ENCODE measurements at places on chromosomes 16 and 17. TPM values are rescaled to one million over a fixed set of nuclear protein-coding genes. Genes with fewer than 3 reads are reported as not detected.

DNA sequence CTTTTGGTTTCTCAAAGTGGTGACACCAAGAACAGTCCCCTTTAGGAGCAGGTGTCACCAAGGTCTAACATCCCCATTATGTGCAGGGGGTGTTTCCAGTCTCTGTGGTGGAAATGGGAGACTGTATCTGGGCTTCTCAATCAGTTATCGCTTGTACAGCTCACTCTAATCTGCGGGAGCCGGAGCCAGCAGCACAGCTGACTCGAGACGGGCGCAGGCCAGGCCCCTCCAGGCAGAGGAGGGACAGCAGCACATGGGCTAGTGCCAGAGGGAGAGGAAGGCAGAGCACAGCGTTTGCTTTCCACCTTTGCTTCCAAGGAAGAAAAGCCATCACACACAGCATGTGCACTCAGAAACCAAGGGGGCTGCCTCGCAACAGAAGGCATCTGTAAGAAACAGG, 91.2 kb upstream of the CREBBP start:
- no peaks in the 10 kb centered on the region for H3K27me3 ChIP-seq
- no peak for DNase-seq
- H3K27ac ChIP-seq: no peak overlapping the region
- H3K36me3 ChIP-seq: peaks cover 6% of the 10 kb centered on the region
- H3K4me3 ChIP-seq: no peak overlapping the region

GRCh38 chr17:62671553-62671952, 44.1 kb downstream of the MRC2 start:
- no peak overlapping the region for H3K4me3 ChIP-seq
- DNase-seq: no peak
- no peaks in the 10 kb centered on the region for H3K36me3 ChIP-seq
- peaks cover 9% of the 10 kb centered on the region for H3K4me1 ChIP-seq

Gene GH1
- total RNA-seq: not detected

Gene BAIAP3
- total RNA-seq: 0.12 TPM

Gene TP53TG3D
- 0.66 TPM for total RNA-seq

Gene TEX14
- total RNA-seq: 0.14 TPM

DNA sequence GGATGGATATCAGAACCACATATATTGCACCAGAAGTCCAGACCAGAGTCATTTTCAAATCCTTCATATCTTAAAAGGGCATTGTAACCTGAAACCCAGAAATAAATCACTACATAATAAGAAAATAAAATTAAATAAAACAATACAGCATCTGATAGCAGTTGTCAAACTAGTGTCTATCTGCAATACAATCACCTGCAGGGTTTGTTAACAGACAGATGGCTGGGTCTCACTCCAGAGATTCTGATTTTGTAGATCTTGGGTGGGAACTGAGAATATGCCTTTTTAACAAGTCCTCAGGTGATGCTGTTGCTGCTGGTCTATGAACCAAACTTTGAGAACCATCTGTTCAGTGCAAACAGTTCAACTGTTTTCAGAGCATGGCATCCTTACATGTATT, 37.6 kb downstream of the NME2 start:
- H3K4me1 ChIP-seq: no peaks in the 10 kb centered on the region
- no peak for DNase-seq
- peaks cover 4% of the 10 kb centered on the region for H3K36me3 ChIP-seq
- H3K27ac ChIP-seq: no peak overlapping the region
- H3K4me3 ChIP-seq: no peak overlapping the region

DNA sequence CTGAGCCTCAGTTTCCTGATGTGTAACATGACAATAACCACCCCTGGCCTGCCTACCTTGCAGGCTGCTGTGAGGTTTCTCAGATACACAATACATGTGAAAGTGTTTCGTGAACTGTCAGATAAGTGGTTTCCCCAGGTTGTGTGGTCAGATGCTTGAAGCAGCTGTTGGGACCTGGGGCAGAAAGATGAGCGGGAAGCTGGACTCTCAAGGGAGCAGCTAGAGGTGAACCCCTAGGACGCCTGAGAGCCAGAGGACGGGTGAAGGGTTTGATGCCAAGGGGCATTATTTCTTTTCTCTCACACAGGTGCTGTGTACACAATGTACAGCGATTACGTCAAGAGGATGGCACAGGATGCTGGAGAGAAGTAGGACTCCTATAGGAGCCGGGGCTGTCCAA, 2.3 kb downstream of the HIGD1B start:
- H3K27me3 ChIP-seq: no peaks in the 10 kb centered on the region
- H3K4me3 ChIP-seq: no peak overlapping the region
- no peak overlapping the region for H3K27ac ChIP-seq
- H3K36me3 ChIP-seq: peaks cover 15% of the 10 kb centered on the region

- no peak for DNase-seq
- H3K27me3 ChIP-seq: no peaks in the 10 kb centered on the region
- no peak overlapping the region for H3K27ac ChIP-seq
- no peak overlapping the region for H3K4me3 ChIP-seq
These were observed 6.7 kb downstream of the PITPNA start for GRCh38 chr17:1555651-1556471.

GRCh38 chr16:1263591-1264344, 7.9 kb downstream of the TPSD1 start:
- H3K27ac ChIP-seq: no peak overlapping the region
- DNase-seq: no peak
- peaks cover 27% of the 10 kb centered on the region for H3K27me3 ChIP-seq

- H3K4me1 ChIP-seq: peaks cover 15% of the 10 kb centered on the region
- no peak within 1 kb of the TSS for H3K4me3 ChIP-seq
- H3K27ac ChIP-seq: no peak within 1 kb of the TSS
- no peaks in the 10 kb centered on the region for H3K27me3 ChIP-seq
- peak; percentile 91 for DNase-seq
- H3K36me3 ChIP-seq: peaks cover 9% of the 10 kb centered on the region
These were observed at the start of gene PRR11 for GRCh38 chr17:59155439-59156177. Gene PRR11 (plus strand): TSS chr17:59155746. CDS start chr17:59169753, 14,007 bp downstream.

DNA sequence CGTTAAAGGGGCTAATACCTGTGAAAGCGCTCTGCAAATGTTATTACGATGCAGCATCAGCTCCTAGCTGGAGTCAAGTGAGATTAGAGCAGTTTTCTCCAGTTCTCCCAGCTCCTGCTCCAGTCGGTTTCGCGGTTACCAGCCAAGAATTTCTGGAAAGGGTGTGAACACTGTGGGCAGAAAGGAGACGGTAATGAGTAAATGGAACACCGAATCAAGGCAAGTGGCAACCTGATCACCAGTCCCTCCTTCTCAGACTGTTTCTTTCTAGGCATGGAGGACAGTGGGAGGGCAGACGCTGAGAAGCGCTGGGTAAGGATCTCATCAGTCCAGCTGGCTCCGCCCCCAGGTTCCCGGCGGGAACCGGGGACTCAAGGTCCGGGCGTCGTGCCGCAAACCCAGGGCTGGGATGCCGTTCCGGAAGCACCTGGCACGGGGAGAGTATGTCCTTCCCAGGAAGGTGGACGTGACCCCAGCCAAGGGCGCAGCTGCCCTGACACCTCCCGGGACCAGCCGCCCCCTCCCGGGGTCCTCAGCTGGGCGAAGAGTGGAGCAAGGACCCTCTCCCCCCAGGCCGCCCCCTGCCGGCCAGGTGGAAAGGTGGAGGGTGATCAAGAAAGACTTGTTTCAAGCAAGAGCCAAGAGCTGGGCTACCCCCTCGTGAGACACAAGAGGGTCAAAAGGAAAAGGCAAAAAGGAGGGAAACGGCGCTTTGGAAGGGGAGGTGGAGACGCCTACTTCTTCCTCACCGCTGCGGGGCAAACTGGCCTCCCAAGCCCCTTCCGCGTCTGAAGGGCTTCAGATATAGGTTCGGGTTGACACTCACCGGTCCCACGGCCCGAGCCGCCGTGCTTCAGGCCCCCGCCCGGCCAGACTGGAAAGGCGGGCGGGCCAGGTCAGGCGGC, 481 bp downstream of the MYO19 start:
- H3K27me3 ChIP-seq: no peaks in the 10 kb centered on the region
- DNase-seq: peak; percentile 52
- H3K36me3 ChIP-seq: peaks cover 48% of the 10 kb centered on the region
- peak overlapping the region; percentile 97 for H3K4me3 ChIP-seq

GRCh38 chr17:30886187-30886586, 19.9 kb downstream of the TEFM start:
- no peaks in the 10 kb centered on the region for H3K27me3 ChIP-seq
- DNase-seq: no peak
- no peak overlapping the region for H3K27ac ChIP-seq
- H3K4me1 ChIP-seq: no peaks in the 10 kb centered on the region
- H3K4me3 ChIP-seq: no peak overlapping the region

DNA sequence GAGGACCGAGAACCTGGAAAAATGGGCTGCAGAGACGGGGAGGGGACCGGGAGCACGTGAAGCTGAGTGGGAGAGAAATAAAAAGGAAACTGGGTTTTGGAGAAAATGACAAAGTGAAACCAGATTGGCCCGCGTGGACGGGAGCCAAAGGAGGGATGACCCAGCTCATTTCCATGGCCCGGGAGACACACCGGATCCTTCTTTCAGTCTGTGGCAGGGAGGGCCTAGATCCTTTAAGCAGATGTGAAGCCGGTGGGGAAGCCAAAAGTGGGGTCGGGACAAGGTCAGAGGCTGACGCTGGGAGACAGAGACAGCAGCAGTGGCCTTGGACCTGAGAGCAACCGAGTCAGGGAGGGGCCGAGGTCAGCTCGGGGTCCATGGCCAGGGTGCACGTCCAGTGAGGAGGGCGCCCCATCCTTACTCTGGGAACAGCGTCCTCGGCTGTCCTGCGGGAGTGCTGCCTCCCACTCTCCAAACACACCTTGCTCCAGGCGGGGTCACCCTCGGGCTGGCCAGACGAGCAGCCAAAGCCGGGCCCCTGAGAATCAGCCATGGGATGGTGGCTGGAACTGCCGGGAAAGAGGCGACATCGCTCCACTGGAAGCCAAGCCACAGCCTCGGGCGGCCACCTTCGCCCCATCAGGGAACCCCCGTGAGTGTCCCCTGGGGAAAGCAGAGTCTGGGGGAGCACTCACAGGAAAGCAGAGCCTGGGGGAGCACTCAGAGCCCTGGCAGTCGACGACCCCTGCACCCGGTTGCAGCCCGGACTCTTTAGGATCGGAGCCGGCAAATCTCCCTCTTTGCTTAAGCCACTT, 17.3 kb downstream of the CA5A start:
- no peaks in the 10 kb centered on the region for H3K36me3 ChIP-seq
- no peak for DNase-seq
- H3K4me3 ChIP-seq: no peak overlapping the region
- no peaks in the 10 kb centered on the region for H3K4me1 ChIP-seq
- H3K27ac ChIP-seq: no peak overlapping the region

Gene TSPAN10
- 0.19 TPM for total RNA-seq

DNA sequence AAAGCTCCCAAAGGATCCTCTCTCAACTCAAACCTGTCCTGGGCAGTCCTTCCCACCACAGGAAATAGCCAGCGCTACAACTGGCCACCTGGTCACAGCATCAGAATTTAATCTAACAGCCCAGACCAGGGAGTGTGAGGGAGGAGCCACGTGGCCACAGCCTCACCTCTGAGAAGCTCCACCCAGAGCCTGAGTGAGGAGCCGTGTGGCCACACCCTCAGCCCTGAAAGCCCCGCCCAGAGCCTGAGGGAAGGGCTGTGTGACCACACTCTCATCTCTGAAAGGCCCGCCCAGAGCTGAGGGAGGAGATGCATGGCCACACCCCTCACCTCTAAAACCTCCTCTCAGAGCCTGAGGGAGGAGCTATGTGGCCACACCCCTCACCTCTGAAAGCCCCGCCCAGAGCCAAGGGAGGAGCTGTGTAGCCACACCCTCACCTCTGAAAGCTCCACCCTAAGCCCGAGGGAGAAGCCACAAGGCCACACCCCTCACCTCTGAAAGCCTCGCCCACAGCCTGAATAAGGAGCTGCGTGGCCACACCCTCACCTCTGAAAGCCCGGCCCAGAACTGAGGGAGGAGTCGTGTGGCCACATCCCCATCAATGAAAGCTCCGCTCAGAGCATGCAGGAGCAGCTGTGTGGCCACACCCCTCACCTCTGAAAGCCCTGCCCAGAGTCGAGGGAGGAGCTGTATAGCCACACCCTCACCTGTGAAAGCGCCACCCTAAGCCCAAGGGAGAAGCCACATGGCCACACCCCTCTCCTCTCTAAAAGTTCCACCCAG, 28.6 kb downstream of the SLC38A8 start:
- H3K36me3 ChIP-seq: no peaks in the 10 kb centered on the region
- H3K4me3 ChIP-seq: no peak overlapping the region
- H3K27ac ChIP-seq: no peak overlapping the region
- peaks cover 5% of the 10 kb centered on the region for H3K4me1 ChIP-seq

GRCh38 chr16:49510654-49511305, 137.2 kb downstream of the C16orf78 start:
- no peaks in the 10 kb centered on the region for H3K36me3 ChIP-seq
- H3K27me3 ChIP-seq: no peaks in the 10 kb centered on the region
- no peak for DNase-seq
- no peak overlapping the region for H3K27ac ChIP-seq
- H3K4me1 ChIP-seq: no peaks in the 10 kb centered on the region

DNA sequence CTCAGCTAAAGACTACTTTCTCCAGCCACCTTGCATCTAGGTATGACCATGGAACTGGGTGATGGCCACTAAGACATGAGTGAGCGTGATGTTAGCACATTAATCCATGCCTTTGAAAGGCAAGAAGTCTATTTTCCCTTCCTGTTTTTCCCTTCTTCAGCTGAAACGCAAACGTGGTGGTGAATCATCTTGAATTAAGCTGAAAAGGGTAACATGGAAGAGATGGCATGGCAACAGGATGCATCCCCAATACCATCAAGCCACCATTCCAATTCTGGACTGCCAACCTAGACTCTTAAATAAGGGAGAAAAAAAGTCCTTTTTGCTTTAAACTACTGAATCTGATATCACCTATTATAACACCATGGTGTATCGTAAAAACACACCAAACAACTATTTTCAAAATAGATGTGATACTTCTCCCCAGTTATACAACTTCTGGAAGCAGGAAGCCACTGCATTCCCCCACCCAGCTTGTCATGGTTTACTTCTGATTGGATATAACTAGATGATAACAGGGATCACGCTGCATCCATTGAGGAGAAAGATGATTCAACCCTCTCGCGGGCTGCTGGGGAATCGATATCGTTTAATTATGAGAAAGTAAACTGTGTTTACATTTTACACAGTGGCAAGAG, 368.6 kb downstream of the CDH13 start:
- no peaks in the 10 kb centered on the region for H3K4me1 ChIP-seq
- H3K4me3 ChIP-seq: no peak overlapping the region
- H3K36me3 ChIP-seq: no peaks in the 10 kb centered on the region
- DNase-seq: no peak

Gene BRICD5
- total RNA-seq: 2.3 TPM

Gene CCL5
- 16.4 TPM for total RNA-seq

Gene FOXJ1
- 7.5 TPM for total RNA-seq

GRCh38 chr16:55955845-55956244, 80.7 kb upstream of the CES5A start:
- peaks cover 16% of the 10 kb centered on the region for H3K27me3 ChIP-seq
- no peak overlapping the region for H3K4me3 ChIP-seq
- DNase-seq: no peak
- no peaks in the 10 kb centered on the region for H3K36me3 ChIP-seq
- no peaks in the 10 kb centered on the region for H3K4me1 ChIP-seq
- no peak overlapping the region for H3K27ac ChIP-seq

Gene NECAB2
- total RNA-seq: not detected

GRCh38 chr17:5861246-5861645, 208.9 kb upstream of the WSCD1 start:
- DNase-seq: no peak
- H3K36me3 ChIP-seq: no peaks in the 10 kb centered on the region
- H3K27ac ChIP-seq: no peak overlapping the region
- no peak overlapping the region for H3K4me3 ChIP-seq
- H3K4me1 ChIP-seq: peaks cover 4% of the 10 kb centered on the region
- H3K27me3 ChIP-seq: peaks cover 11% of the 10 kb centered on the region

Gene MT4
- total RNA-seq: not detected

Measured in activated naive CD8-positive, alpha-beta T cell treated with anti-CD3 and anti-CD28 coated beads for 36 hours (primary cell).